Mesenchymal stem cell (in vitro differentiated cells and primary cell): ENCODE measurements at places on chromosomes 13 and 19.

GRCh38 chr13:71828564-71828963, 38.4 kb downstream of the DACH1 start:
- H3K36me3 ChIP-seq: no peaks in the 10 kb centered on the region
- H3K4me1 ChIP-seq: no peaks in the 10 kb centered on the region
- H3K4me3 ChIP-seq: no peak overlapping the region
- no peaks in the 10 kb centered on the region for H3K27me3 ChIP-seq
- H3K27ac ChIP-seq: no peak overlapping the region

GRCh38 chr13:76638882-76639281, 247.3 kb downstream of the KCTD12 start:
- H3K27me3 ChIP-seq: no peaks in the 10 kb centered on the region
- no peak overlapping the region for H3K27ac ChIP-seq
- no peaks in the 10 kb centered on the region for H3K36me3 ChIP-seq
- H3K4me1 ChIP-seq: no peaks in the 10 kb centered on the region
- DNase-seq: no peak
- H3K4me3 ChIP-seq: no peak overlapping the region

DNA sequence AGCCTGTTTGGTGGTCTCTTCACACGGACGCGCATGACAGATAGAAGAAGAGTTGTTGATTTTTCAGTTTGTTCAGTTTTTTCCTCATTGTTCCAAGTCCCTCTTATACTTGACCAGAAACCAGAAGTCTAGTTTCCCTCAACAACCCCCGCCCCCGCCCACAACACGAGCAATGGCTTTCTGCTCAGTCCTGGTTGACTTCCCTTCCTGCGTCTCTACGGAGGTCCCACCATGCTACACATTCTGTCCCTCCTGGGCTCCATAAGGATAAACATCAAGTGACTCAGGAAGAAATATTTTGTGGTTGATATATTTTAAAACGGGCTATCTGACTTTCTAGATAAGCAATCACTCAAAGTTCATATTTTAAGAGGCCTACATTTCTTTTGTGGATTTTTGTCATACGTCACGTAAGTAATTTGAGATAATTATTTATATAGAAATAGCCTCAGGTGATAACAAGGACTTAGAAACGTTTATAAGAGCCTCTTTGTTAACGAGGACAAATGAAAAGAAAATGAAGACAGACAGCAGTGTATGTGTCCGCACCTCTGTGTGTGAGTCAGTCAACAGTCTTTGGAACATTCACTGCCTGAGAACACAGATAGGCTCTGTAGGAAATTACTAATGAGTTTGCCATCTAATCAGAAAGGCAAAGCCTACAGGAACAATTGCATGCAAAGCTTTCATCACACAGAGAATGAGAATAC, 214.4 kb downstream of the RAP2A start:
- no peak overlapping the region for H3K27ac ChIP-seq
- H3K27me3 ChIP-seq: no peaks in the 10 kb centered on the region
- H3K4me3 ChIP-seq: no peak overlapping the region
- peak; percentile 71 for DNase-seq
- no peaks in the 10 kb centered on the region for H3K4me1 ChIP-seq

DNA sequence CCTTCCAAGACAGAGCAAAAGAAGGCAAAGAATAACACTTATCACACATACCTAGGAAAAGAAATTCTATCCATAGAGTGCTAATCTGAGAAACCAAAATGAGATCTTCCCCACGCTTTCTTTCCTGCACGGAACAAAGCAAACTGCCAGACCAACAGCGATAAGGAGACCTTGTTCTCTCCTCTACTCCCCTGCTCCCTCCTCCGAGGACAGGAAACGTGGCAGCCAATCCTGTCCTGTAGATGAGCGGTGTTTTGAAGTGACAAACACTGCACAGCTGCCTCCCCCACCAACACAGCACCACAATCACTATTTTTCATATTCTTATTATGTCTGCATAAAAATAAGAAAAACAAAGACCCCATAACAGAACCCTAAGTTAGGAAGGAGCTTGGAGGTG, 113.9 kb upstream of the IRS2 start:
- DNase-seq: no peak
- no peaks in the 10 kb centered on the region for H3K36me3 ChIP-seq
- no peaks in the 10 kb centered on the region for H3K27me3 ChIP-seq
- no peak overlapping the region for H3K4me3 ChIP-seq

- H3K4me3 ChIP-seq: no peak overlapping the region
- no peaks in the 10 kb centered on the region for H3K36me3 ChIP-seq
- peaks cover 4% of the 10 kb centered on the region for H3K4me1 ChIP-seq
- DNase-seq: no peak
- H3K27ac ChIP-seq: no peak overlapping the region
These were observed 24.1 kb downstream of the MICU2 start for GRCh38 chr13:21579754-21580316.
